ENCODE measurements at places on chromosomes 2 and 18.

GRCh38 chr2:134296301-134296700, 42.4 kb downstream of the MGAT5 start:
- DNase-seq, result no peak

- DNase-seq, result no peak
Measured at GRCh38 chr2:229433351-229433750, 162.3 kb upstream of the PID1 start.

DNA sequence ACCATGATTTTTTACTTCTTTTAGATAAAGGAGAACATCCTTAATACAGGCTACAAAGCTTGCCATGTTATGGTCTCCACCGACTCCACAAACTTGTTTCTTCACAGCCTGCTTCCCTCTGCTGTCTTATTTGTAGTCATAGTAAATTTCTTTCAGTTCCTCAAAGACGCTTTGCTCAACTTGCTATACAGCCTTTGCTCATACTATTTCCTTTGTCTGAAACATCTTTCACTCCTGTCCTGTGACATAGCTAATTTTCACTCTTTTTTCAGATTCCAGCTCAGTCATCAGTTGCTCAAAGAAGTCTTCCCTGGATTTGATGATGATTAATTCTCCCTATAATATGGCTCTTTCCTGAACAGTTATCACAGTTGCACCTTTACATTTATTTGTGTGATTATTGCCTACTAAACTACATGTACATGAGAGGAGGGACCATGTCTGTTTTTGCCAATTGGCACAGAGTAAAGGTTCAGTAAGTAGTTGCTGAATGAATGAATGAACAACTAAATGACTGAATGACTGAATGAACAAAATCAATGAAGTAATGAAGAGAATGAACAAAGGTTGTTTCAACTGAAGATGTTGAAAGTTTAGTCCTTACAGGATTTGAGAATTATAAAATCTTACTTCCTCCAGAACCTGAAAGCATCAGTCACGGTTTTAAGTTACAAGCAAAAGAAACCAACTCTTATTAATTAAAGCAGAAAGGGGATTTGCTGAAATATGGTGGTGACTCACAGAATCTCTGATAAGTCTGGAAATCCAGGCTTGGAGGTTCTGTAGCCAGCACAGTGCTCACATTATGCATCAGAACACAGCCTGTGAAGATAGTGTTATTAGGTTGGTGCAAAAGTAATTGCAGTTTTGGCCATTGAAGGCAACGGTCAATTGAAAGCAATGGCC, 186.4 kb upstream of the FAM98A start:
- DNase-seq, result no peak

DNA sequence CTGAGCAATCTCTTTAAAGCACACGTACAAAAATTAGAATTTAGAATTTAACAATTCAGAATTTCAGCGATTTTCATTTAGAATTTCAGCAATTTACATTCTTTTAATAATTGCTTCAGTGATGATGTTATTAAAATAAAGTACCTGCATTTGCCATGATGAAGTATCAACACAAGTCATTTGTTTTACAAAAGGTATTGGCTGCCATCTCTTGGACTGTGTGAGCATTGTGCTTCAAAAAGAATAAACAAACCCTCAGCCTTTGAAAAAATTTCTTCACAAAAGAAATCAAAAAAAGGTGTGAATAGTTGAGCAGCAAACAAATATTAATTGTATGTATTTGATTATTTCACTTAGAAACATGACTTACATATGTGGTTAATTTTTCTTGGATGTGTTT, 27.1 kb upstream of the ZC3H15 start:
- DNase-seq, result no peak

DNA sequence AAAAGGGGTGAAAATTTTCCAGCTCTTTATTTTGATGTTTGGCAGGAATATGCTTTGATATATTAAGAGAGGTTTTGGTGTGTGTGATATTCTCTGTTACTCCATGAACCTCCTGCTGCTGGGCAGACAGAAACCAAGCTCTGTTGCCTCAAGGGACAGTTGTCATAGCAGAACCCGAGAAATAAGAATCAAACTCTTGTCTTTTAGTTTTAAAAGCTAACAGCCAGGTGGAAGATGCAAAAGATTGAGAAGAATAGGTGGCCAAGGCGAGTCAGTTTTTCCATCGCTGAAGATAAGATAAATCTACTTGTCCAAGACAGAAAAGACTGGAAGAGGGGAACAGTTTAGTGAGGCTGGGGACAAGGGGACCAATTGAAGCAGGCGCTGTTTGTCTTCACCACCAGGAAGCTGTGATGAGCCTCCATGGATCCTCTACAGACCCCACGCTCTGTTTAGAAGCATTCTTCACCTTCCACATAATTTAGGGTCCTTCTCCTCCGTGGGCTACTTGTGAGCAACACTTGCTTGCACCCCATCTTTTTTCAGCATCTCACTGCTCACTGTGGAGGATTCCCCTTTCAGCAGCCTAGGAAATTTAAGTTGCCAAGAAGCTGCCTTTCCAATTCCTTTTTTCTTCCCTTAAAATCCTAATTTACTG, 23.9 kb downstream of the PMAIP1 start:
- no peak for DNase-seq

- DNase-seq, result no peak
Measured at GRCh38 chr2:46460241-46460921, 19.0 kb upstream of the TMEM247 start.

- no peak for DNase-seq
Measured at GRCh38 chr18:12637393-12637792, 20.5 kb downstream of the SPIRE1 start.

DNA sequence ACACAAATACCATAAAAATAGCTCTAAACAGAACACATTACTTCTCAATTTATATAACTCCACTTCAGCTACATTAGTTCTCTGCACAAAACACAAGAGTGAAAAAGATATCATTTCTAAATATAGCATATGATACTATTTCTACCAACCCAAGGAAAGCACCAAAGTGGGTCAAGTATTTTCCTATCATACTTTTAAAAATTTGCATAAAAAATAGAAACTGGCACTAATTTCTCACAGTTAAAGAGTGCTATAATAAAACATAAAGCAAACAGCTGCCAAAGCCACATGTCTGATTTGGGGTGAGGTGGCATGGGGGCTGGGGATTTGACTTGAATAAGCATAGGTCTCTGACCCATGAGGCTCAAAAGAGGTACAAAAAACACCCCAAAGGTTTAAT, 61.5 kb downstream of the BARD1 start:
- DNase-seq, result no peak

GRCh38 chr2:79370976-79371538, 141.8 kb upstream of the CTNNA2 start:
- no peak for DNase-seq

- DNase-seq, result no peak
Measured at GRCh38 chr18:25262920-25263319, 89.0 kb downstream of the ZNF521 start.

DNA sequence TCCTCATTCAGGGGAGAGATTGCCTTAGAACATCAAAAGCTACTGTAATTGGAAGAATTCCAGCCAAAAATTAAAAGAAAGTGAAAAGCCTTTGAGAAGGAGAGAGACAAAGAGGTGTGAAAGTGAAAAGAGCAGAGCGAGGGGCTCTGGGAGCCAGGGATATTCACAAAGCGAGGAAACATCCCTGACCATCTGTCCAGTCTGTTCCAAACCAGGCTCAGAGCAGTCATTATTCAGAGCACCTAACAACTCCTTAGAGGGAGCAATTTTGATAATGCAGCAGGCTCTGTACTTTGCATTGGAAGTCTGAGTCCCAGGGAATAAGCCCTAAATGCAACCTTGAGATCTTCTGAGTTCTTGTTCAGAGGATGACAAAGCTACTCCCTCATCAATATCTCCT, 119.1 kb upstream of the LYPD1 start:
- no peak for DNase-seq

DNA sequence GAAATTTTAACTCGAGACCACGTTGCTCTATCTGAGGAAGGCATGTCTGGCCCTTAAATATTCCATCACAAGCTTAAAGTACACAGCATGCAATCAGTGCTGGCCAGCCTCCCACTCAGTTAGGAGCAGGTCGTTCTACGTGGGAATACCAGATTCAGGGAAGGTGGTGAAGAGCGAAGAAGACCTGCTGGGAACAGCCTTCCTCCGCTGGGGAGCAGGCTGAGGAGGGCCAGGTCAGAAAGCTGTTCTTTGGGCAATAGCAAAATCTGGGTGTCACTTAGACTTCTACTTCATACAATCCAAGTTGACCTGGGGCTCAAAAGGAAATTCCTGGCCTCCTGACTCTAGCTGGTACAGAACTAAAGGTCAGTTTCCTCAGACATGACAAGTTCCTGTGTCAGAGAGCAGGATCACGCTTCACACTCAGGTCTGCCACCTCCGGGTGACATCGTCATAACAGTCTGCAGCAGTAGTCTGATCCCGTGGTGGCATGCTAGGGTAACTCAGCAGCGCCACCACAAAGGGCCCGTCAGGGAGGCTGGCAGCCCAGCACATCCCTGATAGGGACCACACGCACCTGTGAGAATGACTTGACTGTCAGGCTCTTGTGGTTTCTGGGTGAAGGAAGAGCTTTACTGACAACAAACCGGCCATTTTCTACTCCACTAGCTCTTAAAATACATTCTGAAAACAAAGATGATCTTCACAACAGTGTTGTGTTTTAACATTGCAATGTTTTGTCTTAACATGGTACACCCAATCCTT, 35.2 kb upstream of the NAPG start:
- no peak for DNase-seq

- no peak for DNase-seq
Measured at GRCh38 chr2:85924522-85924921, 35.7 kb upstream of the ST3GAL5 start.

DNA sequence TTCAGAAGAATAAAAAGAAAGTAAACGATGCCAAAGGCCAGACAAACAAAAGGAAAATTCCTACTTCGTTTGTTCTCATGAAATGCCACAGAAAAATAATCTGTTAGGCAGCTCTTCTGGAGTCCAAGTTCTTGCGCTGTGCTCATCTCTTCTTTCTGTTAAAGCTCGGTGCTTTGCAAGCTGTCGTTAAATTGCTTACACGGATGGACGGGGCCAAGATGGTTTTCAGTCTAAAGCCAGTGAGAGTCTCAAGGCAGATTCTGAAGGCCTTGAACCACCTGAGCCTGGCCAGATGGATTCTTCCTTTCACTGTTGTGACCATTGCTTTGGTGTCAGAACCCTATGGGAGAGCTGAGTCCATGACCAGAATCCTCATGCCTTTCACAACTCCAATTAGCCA, 97.6 kb upstream of the RMDN2 start:
- no peak for DNase-seq

DNA sequence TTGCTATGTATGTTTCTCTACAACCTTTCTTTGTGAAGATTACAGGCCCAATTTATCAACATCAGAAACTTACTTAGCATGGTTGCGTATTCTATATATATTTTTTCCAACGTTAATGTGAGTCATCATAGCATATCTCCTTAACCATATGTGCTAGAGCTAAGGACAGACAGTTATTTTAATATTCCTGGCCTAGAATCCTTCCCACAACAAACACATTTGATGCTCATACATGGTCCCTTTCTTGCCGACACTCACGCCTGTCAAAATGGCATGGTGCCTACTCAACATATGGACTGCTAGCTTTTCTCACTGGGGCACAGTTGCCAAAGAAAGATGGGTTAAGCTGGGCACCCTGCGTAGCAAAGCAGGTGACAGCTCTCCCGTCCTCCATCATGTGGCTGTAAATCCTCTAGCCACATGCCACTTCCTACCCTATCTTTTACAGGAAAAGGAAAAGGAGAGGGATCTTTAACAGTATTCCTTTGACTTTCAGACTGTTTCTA, 75.2 kb upstream of the GALNT5 start:
- DNase-seq, result no peak

GRCh38 chr18:62521082-62521481, 1.7 kb upstream of the ZCCHC2 start:
- no peak for DNase-seq

DNA sequence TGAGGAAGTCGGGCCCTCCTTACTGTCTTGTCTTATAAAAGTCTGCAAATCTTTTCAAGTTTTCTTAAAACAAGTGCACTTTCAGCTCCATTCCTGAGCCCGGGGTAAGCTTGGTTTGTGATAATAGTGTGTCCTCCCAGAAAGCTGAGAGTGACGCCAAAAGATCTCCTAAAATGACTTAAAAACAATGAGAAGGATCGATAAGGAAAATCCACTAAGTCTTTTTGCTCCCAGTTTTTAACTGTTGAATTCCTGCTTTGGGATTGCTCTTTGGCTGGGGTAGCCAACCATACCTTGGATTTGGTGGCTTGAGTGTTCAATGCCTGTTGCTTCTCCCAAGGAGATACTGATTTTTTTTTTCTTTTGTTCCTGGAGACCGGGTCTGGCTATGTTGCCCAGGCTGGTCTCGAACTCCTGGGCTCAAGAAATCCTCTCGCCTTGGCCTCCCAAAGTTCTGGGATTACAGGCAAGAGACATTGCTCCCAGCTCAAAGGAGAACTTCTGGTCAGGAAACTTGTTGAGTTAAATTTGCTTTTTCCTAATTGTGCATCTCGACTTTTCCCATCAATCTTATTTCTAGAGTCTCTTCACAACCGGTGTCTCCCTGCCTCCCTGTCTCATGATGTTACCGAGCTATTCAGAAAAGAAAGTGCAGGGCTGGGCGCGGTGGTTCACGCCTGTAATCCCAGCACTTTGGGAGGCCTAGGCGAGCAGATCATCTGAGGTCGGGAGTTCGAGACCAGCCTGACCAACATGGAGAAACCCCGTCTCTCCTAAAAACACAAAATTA, 3.0 kb downstream of the TGIF1 start:
- DNase-seq, result no peak

GRCh38 chr2:240291337-240292034, 144.0 kb upstream of the GPC1 start:
- DNase-seq, result no peak

- DNase-seq, result no peak
Measured at GRCh38 chr18:68033466-68033865, 516.9 kb upstream of the DSEL start.

DNA sequence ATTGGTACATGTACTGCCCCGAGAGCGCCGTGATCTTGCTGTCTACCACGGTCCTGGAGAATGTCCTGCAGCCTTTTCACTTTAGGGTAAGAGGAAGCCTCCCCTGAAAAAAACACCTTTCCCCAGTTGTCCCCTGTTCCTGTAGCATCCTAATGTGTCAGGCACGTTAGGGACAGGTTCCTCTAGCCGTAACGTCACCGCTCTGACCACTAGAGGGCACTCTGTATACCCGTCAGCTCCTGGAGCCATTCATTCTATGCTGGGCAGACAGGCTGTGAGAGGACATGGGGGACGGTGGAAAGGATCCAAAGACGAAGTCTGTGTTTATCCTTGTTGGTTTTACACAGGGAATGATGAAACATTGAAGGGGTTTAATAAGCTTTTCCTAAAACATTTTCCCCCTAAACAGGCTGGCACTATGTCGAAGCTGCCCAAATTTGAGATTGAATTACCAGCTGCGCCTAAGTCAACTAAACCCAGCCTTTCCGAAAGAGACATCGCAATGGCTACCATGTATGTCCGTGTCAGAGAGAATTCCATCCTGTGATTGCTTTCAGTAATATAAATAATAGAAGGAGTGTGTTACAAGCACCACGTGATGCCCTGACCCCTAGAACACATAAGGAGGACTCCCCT, 12.7 kb downstream of the RMC1 start:
- DNase-seq, result peak; percentile 78

DNA sequence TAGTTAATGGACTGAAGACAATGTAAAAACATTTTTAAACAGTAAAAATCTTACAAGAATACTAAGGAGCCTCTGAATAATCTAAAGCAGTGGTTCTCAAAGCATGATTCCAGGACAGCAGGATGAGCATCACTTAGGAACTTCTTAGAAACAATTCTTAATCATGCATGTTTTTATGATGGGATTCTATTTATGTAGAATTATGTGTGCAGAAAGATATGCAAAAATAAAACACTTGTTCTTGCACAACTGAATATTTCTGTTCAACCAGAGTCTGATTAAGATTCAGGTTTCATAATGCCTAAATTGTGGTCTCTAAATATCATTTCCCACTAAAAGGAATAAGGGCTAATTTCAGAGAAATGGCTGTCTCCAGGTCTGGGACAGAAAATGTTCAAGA, 69.2 kb upstream of the MTIF2 start:
- no peak for DNase-seq

All from NCI-H1105 (cell line).